Activated naive CD4-positive, alpha-beta T cell treated with anti-CD3 and anti-CD28 coated beads, Interleukin-2, amount 10 ng/mL, durations not matched to agents 5 hours and 36 hours (primary cell): ENCODE measurements at places on chromosomes 1 and 21. TPM values are rescaled to one million over a fixed set of nuclear protein-coding genes. Genes with fewer than 3 reads are reported as not detected.

SFN gene
- total RNA-seq, result 5.2 TPM

DNASE2B gene
- not detected for total RNA-seq

IL20 gene
- not detected for total RNA-seq

MIXL1 gene
- total RNA-seq, result not detected

HTR6 gene
- not detected for total RNA-seq

ELAVL4 gene
- not detected for total RNA-seq

OPRD1 gene
- not detected for total RNA-seq

OR2T33 gene
- not detected for total RNA-seq

ERRFI1 gene
- total RNA-seq, result 0.79 TPM

NUDT17 gene
- 3.9 TPM for total RNA-seq

ITGB2 gene
- 569 TPM for total RNA-seq

CFAP107 gene
- not detected for total RNA-seq

OSCP1 gene
- total RNA-seq, result 0.94 TPM

PPP1R8 gene
- total RNA-seq, result 47.4 TPM

FMO4 gene
- 1.3 TPM for total RNA-seq

PCP4 gene
- total RNA-seq, result not detected

C1QA gene
- not detected for total RNA-seq

ELF3 gene
- total RNA-seq, result 0.33 TPM

FCER1G gene
- total RNA-seq, result 2.9 TPM

RNU1-1 gene
- 2,872 TPM for total RNA-seq

KCNAB2 gene
- 255 TPM for total RNA-seq

CRABP2 gene
- total RNA-seq, result 0.48 TPM

ERICH3 gene
- total RNA-seq, result not detected

HNRNPCL1 gene
- total RNA-seq, result not detected

CD1E gene
- not detected for total RNA-seq

PRCC gene
- total RNA-seq, result 64.1 TPM
